Stimulated activated CD4-positive, alpha-beta T cell treated with anti-CD3 and anti-CD28 coated beads, Interleukin-1b, Interleukin-23, amount 100 ng/mL, for 1 hour (primary cell): ENCODE measurements at places on chromosomes 4 and X.

DNA sequence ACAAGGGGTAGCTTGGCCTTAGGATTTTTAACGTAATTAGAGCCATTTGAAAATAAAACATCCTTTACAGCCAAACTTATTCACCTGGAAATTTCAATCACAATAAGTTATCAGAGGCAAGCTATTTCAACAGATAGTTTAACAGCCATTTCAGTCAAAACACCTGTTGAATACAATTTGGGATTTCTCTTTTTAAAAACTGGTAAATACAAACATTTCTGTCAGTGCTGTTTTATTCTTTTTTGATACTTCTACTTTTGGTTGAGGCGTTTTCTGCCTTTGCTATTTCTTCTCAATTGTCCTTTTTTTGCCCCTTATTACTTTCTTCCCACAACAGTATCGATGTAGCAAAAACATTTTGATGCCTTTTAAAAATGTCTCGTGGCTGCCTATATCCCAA lies 2.1 kb upstream of the DACH2 start:
- DNase-seq = no peak

DNA sequence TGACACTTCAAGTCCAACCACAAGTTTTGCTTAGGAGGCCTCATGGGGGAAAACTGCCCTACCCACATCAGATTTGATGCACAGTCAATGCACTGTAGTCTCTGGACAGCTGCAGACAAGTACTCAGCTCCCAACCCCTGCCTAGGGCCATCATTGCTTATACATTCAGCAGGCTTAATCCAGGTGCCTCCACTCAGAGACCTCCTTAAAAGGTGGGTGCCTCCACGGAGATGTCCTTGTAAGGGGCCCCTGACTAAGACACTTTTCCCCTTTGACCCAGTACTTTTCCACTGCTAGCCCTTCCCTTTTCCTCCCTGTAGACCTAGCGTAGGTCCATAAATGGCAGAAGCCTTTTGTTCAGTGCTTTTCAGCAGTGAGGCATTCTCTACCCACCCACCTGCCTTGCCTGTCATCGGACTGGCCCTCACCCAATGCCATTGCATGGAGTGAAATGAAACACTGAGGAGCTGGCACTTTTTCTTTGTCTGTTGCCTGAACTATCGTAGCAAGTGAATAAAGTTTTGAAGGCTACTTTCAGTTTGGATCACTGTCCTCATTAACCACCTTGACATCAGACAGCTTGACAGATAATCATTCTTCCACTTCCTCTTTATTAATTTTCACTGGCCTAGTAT lies 23.8 kb upstream of the PLK4 start:
- DNase-seq = no peak

- DNase-seq = no peak
These were observed 52.9 kb upstream of the TRPC5OS start for GRCh38 chrX:111823128-111823527.

DNA sequence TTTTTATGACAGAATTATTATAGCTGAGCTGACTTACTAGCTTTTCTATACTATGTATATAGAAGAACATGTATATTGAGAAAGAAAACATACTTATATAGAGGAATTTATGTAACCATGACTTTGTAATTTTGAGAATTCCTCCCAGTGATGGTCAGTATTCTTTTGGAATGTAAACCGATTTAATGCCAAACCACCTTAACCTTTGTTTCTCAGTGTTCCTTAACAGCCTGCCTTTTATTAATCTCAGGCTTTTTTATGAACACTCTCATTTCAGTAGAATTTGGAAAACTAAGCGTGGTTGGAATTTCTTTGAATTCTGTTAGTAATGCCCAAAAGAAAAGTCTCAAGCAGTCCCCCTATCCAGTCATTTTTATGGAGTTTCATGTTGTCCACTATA lies 47.0 kb downstream of the MOSPD2 start:
- no peak for DNase-seq

- DNase-seq = no peak
These were observed 1.6 kb downstream of the NAT8L start for GRCh38 chr4:2060611-2061185.

GRCh38 chrX:133880032-133880443 lies 105.4 kb downstream of the GPC3 start:
- DNase-seq = no peak

GRCh38 chrX:1273896-1274295 lies 5.3 kb downstream of the CSF2RA start:
- DNase-seq = no peak

DNA sequence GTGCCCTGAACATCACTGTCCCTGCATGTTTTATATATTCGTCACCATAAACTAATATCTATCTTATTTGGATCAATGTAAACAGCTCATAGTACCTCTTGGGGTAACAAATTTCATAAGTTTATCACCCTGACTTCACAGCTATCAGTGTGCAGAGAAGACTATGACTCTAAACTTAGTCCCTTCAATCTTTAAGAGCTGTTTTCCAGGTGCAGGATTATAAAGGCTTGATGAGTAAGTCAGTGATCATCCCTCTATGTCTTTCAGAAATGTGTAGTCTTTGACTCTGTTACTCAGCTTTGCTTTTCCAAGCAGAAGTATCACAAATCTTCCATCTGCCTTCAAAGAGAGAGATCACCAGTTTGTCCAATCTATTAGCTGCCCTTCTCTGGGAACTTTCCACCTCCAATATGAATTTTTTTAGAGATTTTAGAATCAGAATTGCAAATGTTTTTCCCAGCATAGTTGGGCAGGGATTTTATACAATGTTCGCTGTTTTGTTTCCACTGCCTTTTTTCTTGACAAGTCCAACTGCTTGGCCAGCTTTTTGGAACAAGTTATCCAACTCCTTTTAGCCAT lies 45.1 kb upstream of the TSPAN7 start:
- DNase-seq = no peak

DNA sequence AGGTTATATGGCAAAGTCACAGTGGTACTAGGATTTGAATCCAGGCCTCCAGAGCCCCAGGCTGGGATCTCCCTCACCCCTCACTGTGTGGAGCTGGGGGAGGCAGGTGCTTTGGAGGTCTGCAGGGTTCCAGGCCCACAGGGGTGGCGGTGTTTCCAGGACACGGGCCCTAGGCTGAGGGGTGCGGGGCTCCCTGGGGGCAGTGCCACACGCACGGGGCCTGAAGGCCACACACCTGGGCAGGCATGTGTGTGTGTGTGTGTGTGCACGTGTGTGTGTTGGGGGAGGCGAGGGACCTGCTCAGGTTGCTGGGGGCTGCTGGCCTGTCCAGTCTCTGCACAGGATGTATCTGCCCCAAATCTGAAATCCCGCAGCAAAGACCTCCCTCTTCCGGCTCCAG lies 18.8 kb downstream of the SH3TC1 start:
- DNase-seq = no peak

- DNase-seq = peak; percentile 7
These were observed 34.7 kb downstream of the MSL3 start for GRCh38 chrX:11792461-11793421.

- no peak for DNase-seq
These were observed 11.9 kb upstream of the TRIML1 start for GRCh38 chr4:188127214-188127874.

DNA sequence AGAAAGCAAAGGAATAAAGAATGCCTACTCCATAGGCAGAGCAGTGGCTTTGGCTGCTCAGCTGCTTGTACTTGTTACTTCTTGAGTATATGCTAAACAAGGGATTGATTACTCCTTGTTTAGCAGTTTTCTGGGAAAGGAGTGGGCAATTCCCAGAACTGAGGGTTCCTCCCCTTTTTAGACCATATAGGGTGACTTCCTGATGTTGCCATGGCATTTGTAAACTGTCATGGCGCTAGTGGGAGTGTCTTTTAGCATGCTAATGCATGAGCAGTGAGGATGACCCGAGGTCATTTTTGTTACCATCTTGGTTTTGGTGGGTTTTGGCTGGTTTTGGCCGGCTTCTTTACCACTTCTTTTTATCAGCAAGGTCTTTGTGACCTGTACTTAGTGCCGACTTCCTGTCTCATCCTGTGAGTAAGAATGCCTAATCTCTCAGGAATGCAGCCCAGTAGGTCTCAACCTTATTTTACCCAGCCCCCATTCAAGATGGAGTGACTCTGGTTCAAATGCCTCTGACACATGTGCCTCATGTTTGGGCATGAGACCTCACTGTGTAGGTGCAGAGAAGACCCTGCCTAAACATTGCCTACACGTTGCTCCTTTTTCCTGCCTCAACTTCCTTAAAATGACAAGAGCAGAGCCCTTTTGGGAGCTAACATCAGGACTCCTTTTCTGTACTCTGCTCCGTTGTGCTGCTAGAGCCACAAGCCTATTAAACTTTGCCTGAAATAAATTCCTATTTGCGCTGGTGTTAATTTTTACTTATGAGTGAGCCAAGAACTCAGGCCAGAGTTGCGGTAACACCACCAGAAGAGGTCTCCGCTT lies 21.0 kb upstream of the UBA6 start:
- DNase-seq = no peak

GRCh38 chr4:80611678-80611979 lies 276.1 kb downstream of the CFAP299 start:
- no peak for DNase-seq

DNA sequence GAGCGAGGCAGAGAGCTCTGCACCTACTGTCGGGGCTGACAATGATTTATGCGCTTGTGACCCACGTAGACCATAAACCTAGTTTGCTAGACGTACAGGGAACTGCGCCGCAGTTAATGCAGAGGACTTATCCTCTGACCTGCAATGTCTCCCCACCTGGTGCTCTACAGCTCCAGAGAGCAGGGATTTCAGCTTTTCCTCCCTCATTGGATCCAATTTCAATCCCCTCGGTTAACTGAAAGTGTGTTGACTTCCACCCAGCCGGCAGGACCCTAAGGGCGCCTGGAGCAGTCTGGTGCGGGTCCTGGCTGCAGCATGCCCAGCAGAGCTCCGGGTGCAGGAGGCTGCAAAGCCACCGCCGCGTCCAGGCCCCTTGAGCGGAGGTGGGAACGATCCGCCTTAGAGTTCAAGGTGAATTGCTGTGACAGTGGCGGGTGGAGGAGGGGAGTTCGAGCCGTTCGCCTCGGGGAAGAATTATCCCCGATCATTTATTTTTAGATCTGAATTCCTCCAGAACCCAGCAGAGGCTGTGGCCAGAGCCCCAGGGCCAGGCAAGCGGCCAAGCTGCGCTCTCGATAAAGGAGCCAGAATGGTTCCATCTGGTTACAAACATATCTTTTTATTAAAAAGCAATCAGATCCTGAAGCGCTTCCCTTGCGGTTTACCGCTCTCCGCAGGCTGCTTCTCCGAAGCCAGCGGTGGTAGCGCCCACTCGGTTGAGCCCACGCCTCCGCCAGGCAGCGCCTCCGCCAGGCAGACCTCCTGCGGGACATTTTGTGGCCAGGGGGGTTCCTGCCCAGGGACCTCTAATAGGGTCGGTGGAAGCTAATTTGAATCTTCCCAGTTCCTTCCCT lies 66.0 kb downstream of the FBXO8 start:
- DNase-seq = no peak

DNA sequence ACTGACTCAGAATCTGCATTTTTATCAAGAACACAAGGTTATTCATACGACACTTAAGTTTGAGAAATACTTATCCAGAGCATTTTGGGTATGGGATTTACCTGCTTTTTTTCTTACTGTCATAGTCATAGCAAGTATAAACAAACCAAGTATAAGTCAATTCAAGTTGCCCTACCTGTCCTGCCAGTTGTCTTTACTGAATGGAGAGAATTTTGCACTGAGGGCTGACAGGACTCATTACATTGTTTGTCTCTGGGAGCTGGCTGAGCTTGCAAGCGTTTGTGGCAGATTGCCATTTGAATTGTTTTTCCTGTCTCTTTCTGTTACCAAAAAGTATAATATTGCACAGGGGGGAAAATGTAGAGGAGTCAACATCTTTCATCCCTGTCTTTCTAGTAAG lies 278.9 kb upstream of the MAGEC2 start:
- no peak for DNase-seq

DNA sequence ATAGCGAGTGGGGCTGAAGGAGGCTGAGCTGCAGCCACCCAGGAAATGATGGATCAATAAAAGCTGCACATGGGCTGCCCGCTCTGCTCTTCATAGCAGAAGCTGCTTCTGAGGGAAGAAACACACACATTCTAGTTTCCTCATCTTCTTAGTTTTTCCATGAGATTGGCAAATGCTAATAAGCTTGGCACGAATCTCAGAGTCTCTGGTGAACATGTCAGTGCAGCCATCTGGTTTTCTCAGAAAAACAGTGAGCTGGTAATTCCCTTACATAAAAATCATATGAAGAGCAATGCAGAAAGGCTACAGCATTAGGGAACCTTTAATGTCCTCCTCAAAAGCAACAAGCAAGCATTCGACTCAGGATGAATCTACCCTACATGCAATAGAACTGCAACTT lies 69.9 kb downstream of the GATB start:
- DNase-seq = no peak

- DNase-seq = no peak
These were observed 672 bp downstream of the TCEAL3 start for GRCh38 chrX:103608306-103608963.

DNA sequence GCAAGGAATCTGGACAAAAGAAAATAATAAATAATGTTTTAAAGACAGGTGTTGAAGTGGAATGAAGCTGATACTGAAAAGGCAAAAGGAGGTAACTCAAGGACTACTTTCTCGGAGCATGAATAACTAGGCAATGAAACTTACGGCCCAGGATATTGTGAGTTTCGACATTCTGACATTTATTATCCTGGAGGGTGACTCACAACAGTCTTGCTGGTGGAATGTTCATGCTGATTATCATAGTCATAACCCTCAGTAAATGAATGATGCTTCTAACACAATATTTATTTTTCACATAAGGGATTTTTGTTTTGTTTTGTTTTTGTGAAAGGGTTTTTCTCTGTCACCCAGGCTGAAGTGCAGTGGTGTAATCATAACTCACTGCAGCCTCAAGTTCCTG lies 147.0 kb upstream of the HPGD start:
- DNase-seq = no peak

- no peak for DNase-seq
These were observed 135.9 kb downstream of the RAB28 start for GRCh38 chr4:13348216-13348615.

DNA sequence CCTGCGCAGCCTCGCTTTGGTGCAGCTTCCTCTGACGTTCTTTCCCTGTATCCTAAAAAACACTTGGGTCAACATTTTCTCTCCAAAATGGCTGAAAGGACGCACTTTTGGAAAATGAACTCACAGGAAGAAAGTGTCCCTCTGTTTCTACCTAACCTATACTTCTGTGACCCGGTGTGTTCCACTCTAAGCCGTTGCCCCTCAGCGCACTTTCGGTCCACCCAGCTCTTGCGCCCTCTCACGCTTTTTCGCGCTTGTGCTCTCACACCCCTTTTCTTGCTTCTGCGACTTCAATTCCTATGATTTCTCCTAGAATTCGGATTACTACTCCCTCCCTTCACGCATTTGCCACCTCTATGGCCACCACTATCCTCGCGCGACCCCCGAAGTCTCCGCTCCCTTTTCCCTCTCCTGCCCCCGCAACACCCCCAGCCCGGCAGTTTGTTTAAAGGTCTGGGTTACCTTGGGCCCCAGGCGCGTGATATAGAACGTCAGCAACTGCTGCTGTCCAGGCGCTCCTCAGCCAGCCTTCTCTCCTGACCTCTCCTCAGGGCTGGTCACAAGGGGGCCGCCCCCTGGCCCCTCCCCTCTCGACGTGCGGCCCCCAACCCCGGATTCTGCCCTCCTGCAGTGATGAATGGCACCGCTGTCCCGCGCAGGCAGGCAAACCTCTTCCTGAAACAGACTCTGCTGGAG lies at the start of gene USP51:
Gene USP51 (minus strand): TSS at position 535 of the 696 bp plus-strand sequence. CDS start 909 bp downstream, outside the sequence.
- DNase-seq = no peak
